Fibroblast of the conjunctiva (primary cell): ENCODE measurements at places on chromosomes 5 and 9.

DNA sequence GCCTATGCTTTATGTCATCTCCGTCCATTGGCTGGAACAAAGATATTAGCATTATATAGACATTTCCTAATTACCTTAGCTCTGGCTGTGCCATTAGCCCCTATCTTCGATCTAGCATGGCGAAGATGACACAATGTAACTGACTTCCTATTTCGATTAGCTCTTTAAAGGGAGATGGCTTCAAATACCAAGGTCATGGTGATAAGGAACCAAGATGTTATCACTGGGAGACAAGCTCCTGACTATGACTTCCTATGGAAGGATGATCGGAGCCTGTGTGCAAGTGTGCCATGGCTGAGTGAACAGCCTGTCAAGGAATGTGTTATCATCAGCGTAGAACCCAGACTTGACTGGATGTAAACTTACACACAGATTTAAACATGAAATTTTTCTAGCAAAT lies 602.1 kb downstream of the PSAT1 start:
- DNase-seq: no peak

DNA sequence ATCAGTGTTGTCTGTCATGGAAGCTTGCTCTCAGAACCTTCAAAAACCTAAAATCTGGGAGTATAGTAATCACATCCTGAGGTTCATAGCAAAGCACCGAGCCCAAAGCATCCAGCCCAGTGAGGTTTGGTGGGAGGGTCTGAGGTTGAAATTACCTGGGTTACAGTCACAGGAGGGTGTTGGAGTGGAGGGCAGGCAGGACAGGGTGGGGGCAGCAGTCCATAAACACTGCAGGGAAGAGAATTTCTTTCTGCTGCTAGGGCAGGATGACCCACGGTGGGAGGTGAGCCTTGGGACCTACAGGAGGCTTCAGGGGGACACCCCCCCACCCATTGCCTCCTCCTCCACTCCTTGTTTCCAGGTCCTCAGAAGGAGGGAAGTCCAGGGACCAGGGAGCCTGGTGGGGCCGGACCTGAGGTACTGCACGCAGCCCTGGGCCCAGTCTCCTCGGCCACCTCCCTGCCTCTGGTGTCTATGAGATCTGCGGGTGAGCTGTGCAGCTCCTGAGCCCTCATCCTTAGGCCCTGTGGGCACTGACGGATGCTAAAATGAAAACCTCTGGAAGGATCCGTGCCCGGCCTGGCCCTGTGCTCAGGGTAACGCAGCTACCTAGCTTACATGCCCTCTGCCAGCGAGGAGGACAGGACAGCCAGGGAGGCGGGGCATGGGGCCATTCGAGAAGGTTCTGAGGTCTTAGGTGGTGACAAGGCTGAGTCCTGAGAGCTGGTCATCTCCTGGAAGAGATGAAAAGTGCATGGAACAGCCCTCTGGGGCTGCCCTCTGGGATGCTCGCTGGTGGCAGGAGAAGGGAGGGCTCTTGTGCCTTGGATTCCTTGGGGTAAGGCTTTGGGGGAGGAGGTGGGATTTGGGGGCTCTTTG lies 1.8 kb upstream of the ADCY2 start:
- no peak for DNase-seq

GRCh38 chr9:90851444-90851843 lies 49.8 kb downstream of the SYK start:
- DNase-seq: no peak

GRCh38 chr9:87080512-87081264 lies 133.4 kb upstream of the GAS1 start:
- DNase-seq: no peak

DNA sequence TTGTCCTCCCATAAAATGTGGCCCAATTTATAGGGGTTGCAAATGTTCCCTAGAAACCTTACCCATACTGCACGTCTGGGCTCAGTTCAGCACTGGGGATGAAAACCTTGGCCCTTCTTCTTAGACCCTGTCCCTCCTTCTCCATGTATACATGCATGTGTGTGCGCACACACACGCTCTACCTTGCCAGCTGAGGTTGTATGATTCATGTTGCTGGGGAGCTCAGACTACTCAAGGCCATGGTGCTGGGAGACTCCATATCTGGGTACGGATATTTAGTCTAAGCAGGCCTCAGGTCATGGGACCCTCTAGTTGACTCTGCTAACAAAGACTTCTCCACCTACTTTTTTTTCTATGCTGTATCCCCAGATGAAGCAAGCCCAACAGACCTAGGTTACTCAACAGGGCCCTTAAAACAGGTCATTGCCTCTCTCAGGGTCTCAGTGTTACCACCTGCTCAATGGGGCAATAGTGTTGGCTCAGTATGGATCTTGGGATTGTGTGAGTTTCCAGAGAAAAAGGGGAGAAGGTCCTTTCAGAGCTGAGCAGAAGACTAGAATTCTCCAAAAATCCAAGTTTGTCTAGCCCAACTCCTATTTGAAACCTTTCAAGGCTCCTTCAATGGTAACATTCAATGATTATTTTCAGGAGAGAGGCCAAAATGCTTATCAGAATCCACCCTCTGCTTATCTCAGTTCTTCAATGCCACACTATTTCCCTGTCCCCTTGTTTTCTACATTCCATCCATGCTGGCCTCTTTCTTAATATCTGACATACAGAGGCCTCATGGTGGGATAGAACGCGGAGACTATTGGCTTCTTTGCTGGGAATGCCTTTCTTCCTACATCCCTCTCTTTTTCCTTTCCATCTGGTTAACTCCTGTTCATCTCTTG lies 123.6 kb upstream of the PITX1 start:
- DNase-seq: no peak

DNA sequence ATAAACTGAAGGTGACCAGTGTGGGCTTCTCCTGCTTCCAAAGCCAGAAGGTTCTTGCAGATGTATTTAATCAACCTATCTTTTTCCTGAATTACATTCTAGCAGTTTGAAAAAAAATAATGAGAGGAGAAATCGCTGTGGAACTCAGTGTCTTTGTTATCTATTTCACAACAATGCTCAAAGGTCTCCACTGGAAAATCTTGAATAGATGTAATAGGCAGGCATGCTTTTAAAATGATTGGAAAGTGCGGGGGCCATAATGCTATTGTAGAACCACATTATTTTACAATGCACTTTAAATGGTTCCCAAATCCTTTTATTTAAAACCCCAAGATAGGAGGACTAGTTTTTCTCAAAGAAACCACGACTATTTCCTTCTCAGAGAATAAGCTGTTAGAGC lies 23.3 kb downstream of the ENC1 start:
- DNase-seq: no peak

DNA sequence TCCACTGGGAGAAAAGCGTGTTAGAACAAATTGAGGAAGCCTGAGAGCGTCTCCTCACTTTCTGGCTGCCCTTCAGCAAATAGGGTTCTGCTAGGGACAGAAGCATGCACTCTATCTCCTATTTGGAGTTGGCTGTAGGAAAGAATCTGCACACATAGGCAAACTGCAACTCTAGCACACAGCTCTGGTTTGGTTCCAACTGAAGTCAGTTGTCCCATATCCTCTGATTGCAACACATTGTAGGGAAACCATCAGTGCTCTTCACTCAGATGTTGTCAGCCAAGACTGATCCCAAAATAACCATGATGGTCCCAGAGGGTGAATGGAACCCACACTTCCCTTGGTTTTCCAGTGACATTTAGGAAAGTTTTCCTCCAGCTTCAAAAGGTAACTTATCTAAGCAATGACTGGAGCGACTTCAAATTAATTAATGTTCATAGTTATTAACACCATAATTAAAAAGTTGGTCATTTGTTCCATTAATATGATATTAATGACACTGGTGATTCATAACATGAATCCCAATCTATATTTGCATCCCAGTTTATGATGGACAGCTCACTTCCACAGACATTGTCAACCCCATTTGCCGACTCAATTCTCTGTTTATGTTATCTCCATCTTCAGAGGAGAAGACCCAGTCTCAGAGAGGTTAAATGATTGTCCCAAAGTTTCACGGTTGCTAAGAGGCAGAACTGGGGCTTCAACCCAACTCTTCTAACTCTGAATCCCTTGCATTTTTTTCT lies 136.7 kb upstream of the ZNF462 start:
- no peak for DNase-seq

- DNase-seq: no peak
These were observed 169.0 kb downstream of the PTPRD start for GRCh38 chr9:10443868-10444204.

- peak; percentile 21 for DNase-seq
These were observed at the start of gene OLFM1 for GRCh38 chr9:135087489-135087792. Gene OLFM1 (plus strand): TSS chr9:135087668. CDS start chr9:135087990, 322 bp downstream.

DNA sequence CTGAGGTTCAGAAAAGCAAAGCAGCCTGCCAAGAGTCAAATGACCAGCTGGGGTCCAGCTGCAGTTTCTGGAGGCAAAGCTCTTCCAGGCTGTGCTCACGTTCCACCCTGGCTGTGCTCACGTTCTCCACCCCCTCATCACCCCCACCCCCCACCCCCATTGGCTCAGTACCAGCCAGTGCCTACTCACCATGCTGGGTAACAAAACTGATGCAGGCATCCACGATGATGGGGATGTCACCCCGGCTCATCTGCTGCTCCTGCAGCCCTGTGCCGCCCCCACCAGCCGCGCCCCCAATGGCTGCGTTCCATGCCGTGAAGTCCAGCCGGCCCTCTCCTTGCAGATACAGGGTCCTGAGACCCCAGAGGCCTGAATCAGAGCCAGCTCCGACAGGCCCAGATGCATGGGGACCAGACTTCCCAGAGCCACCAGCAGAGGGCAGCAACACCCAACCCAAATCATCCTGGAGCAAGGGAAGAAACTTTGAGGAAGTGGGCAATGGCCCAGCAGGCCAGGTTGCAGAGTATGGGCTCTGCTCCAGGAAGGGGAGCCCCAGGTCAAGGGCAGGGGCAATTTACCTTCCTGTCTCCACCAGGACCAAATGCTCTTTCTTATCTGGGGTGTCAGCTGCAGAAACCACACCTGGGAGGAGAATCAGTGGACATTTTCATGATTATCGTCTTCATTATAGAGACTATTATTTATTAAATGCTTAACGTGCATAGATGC lies 13.7 kb upstream of the FCHSD1 start:
- DNase-seq: peak; percentile 30

- peak; percentile 9 for DNase-seq
These were observed 5.3 kb upstream of the ZNF782 start for GRCh38 chr9:96859461-96860198.

GRCh38 chr5:9479990-9480389 lies 65.9 kb downstream of the SEMA5A start:
- no peak for DNase-seq

- DNase-seq: no peak
These were observed 91.5 kb downstream of the MAMDC2 start for GRCh38 chr9:70135176-70135575.

DNA sequence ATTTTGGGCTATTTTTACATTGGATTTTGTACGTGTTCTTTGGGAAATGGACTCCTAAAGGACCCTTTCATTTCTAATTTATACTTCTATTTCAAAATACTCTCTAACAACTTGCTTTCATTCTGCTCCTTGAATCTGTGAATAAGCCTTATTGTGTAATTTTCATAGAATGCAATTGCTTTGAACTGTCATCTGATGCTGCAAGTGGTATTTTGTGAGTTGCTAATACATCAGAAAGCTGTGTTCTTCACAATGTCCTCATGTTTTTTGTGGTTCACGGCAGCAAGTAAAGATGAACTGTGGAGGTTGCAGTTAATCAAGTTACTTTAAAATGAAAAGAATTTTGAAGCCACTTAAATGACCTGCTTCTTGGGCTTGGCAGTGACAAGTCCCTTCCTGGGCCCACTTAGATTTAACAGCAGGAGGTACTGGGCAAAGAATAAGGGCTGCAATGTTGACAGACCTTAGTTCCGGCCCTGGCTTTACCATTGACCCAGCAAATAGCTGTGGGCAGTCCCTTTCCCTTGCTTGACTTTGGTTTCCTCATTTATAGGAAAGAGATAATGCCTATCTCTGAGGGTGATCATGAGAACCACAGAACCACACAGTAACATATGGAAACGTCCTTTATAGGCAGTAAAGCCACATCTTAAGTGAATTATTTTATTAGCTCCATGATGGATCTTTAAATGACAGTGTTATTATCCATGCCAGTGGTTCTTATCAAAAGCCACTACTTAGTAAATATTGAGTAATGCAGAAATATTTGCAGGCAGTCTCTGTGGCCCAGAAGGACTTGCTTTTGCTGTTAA lies 54.8 kb downstream of the IQGAP2 start:
- DNase-seq: no peak

GRCh38 chr9:656926-657568 lies 184.4 kb upstream of the DMRT1 start:
- no peak for DNase-seq

DNA sequence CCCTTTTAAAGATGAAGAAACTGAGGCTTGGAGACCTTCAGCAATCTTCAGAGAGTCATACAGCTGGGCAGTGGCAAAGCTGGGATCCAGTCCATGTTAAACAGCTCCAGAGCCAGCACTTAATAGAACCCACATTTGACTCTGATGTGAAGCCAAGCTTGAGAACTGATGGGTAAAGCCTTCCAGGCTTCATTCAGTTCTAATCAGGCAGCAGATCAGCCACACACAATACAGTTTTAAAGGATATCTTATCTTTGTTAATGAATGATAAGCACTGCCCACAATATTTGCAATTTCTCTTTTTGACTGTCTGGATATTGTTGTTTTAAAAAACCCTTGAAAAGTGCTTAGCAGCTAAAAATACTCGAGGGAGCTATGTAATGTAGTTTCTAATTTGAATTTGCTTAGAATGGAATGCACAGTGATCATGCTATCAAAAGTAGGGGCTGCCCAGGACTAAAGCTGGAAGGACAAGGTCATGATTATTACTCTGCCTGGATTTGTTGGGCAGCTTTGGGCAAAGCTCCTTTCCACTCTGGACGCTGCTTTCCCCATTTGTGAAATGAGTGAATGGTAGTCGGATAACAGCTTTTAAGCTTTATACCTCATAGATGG lies 31.3 kb upstream of the HTR4 start:
- DNase-seq: peak; percentile 5
